ENCODE measurements at places on chromosomes 13 and 19. TPM values are rescaled to one million over a fixed set of nuclear protein-coding genes. Genes with fewer than 3 reads are reported as not detected.

- no peak for DNase-seq
Observed at GRCh38 chr13:42477596-42478190, 96.3 kb upstream of the TNFSF11 start.

DNA sequence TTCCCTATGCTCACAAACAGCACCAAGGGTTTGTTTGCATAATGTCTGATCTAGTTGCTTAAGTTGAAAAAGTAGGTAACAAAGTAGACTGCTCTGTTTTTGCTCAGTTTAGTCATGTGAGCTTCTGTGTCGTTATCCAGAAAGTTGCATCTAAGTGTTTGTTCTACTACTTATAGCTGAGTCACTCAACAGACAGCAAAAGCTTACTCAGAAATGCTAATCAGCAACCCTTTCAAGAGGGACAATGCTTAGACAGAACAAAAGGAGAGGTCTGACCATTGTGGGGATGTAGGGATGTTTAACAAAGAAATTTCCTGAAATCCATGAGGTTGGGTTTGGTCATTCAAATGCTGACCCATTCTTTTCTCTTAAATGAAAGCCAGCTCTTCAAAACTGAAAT is 106.4 kb downstream of the ATP8A2 start:
- DNase-seq, result no peak

DNA sequence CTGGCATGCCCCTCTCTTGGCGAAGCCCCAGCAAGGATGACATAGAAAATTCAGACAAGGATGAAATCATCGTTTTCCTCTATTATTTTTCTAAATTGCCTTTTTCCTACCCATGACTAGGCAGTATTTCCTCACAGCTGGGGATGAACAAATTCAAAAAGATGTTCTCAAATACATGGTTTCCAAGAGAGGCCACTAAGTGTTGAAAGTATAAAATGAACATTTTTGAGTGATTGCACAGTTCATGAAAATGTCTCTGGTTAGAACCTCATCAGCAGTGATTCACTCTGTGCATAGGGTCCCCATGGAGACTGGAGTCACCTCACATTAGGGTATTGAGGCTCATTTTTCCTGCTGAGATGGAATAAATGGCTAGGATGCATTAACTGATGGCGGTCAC is 373.7 kb downstream of the DNAJC15 start:
- DNase-seq, result no peak

GRCh38 chr19:48479686-48480085 is 10.5 kb downstream of the CYTH2 start:
- DNase-seq, result no peak

DNA sequence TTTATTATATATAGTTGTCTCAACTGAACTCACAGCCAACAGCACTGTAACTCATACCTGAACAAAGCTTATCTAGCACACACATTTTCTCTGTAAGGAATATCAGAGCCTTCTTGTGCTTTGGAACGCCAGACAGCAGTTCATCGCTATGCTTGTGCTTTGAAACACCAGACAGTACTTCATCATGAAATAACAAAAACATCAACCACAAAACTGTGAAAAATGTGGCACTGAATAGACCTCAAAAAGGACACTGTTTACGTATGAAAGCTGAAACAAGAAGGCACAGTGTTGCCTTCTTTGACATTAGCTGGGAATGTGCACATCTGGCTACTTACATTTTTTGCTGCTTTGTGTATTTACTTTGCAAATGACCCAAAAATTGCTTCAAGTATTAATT is 160.2 kb downstream of the PDS5B start:
- no peak for DNase-seq

DNA sequence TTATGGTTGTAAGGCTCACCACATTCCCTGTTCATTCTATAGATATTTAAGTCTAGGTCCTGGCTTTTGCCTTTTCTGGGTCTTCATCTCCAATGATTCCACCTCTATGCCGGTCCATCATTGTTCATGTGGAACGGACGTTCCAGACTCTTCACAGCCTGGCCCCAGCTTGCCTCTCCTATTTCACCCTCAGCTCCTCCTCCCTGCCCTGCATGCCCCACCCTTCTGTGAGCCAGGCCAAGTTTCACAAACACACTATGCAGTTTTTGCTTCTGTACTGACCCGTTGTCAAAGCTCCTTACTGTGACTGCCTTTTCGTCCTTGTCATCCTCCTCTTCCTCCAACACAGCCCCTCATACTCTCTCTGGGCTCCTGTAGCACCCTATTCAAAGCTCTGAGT is 31.3 kb downstream of the TEX26 start:
- DNase-seq, result no peak

GRCh38 chr13:44323754-44324153 is 49.9 kb upstream of the SERP2 start:
- DNase-seq, result no peak

DNA sequence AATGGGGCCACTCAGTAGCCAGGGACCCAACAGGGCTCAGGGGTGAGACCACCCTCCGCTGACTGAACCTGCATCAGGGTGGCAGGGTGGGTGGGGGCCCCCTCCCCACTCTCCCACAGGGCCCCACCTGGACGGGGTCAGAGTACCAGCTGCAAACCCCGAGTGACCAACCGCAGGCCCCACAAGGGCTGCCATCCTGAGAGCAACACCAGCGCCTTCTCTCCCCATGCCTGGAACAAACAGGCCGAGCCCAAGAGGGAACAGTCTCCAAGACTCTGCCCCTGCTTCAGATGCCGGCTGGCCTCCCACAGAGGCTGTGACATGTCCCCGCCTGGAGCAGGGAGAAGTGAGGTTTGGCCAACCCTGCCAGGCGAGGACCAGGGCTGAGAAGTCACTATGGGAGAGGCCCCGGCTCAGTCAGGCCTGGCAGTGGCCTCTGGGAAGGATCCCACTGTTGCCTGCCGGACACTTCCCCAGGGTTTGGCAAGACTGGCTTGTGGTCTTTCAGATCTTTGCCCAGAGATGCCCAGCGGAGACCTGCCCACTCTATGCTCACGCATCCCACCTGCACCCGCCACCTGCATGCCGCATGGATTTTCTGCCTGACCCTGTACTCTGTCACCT is 27.2 kb downstream of the MPND start:
- DNase-seq, result no peak

SGCG gene
- total RNA-seq, result not detected

SACS gene
- total RNA-seq, result 20.8 TPM

NANOS3 gene
- 0.95 TPM for total RNA-seq

GRCh38 chr19:34173193-34173956 is 1.1 kb downstream of the LSM14A start:
- DNase-seq, result peak; percentile 33

Data from activated CD4-positive, alpha-beta memory T cell treated with anti-CD3 and anti-CD28 coated beads, Interleukin-2, amount 10 ng/mL, durations not matched to agents 7 days and 5 days (primary cell).